BJ (cell line): ENCODE measurements at places on chromosomes 2 and 18. TPM values are rescaled to one million over a fixed set of nuclear protein-coding genes. Genes with fewer than 3 reads are reported as not detected.

GRCh38 chr2:30631051-30631671, 176.1 kb downstream of the CAPN13 start:
- no peak for DNase-seq

DNA sequence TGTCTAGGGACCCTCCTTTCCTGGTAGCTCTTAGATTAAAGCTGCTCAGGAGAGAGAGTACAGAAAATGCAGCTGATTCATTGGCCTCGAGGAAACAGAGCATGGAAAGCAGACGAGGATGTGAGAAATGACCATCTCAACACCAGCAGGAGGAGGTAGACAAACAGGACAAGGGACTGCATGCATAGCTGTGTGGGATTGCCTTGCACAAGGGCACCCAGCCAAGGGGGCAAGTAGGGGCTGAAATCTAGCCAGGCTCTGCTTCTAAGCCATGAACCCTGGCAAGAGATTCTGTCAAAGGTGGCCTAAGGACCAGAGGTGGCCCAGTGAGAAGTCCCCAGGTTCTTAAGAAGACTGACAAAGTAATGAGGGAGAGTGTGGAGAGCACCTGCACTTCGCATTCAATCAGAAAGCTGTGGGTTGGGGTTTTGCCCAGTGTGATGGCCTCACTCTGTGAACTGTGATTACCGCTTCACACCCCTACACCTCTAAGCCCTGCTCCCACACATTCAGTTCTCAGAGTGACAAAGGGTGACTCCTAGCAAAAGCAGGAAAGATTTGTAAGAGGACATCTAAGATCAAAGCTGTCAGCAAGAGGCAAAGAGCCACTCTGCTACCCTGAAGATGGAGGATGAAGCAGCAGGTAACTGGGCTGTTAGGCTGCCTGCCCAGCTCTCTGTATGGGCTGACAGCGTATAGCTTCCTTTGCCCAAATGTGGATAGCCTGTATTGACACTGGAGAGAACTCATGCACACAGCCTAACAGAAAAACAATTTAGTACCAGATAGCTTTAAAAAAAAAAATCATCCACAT, 151.3 kb upstream of the PELI1 start:
- DNase-seq: no peak

GRCh38 chr18:79068341-79068936, 755 bp upstream of the ATP9B start:
- DNase-seq: no peak

DNA sequence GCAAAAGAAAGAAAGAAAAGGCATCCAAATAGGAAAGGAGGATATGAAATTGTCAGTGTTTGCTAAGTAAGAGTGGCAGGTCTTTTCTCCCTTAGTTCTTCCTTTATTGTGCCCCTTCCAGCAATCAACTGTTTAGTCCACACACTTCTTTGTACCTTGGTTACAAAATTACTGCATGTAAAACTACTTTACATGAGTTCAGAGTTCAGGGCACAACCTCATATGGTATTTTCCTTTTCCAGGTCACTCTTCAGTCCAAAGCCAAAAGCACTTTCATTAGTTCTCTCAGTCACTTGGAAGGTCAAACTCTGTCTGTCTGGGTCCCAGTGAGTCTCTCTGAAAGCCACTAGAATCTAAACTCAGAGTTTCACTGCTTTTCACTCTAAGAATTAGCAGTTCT, 122.5 kb upstream of the SRD5A2 start:
- no peak for DNase-seq

GRCh38 chr2:86695053-86695691, 24.9 kb upstream of the RMND5A start:
- DNase-seq: no peak

GRCh38 chr2:150387586-150388288, 99.7 kb downstream of the RND3 start:
- no peak for DNase-seq

DNA sequence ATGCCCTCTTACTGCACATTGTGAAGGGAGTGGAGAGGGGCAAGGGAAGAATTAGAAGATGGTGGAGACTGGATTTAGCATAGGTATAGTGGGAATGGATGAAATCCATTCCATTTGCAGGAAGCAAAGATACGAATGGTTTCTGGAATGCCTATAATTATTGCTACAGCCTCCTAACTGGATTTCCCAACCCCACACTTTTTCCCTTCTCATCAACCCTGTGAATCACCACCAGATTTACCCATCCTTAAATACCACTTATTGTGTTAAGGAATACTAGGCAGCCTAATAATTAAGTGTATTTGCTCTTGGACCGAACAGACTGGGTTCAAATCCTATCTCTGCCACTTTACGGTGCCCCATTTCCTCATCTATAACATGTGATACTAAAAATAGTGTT, 39.3 kb upstream of the CREB1 start:
- no peak for DNase-seq

GRCh38 chr2:163348857-163349380, 386.9 kb downstream of the FIGN start:
- peak; percentile 55 for DNase-seq

DNA sequence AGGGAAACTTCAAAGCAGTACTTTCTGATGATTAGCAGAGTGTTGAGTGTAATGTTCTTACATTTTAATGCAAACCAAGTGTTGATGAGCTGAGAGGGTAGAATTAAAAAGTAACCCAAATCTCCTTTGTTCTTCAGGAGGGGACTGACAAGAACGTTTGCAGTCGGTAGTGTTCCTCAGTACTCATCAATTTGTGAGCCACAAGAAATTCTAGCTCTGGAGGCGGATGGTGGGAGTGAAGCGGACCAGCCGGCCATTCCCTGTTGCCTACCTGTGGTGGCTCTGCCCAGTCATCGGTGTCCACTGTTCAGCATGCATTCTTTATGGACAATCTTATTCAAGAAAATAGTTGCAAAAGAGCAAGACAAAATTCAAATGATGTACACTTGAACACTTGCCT, 438.6 kb upstream of the POU3F3 start:
- no peak for DNase-seq

DNA sequence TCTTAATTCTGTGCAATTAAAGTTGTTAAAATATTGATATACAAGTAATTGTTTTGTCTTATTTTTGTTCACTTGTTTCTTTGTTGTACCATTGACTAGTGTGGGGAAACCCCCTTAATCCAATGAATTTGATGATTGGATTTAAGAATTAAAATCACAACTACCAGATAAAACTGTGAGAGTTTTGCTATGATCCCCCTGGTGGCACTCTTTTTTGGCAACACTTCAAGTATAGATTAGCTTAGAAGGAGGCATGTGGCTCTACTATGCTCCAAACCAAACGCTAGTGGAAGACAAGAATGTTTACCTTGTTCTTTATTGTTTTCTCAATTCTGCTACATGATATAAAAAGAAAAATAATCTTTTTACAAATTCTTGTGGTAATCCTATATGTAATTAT, 477.8 kb upstream of the ETAA1 start:
- DNase-seq: no peak

DNA sequence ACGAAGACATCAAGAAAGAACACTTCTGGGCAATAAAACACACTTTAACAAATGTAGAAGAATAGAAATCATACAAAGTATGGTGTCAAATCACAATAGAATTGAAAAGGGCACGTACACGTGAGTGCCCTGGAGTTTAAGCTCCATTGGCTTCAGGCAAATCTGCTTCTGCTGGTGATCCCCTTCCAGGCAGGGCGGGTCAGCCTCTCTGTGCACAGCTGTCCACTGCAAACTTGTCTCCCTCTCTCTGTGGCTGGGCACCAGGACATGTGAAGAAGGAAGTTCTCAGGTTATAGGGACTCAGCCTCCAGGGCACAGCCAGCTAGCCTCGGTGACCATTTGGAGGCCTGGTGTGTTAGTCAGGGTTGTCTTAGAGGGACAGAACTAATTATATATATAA, 66.0 kb downstream of the ST3GAL5 start:
- no peak for DNase-seq

GRCh38 chr2:85409845-85410583, at the start of gene CAPG:
TSS of gene CAPG (minus strand) at chr2:85410366. CDS start at chr2:85402145, 8,221 bp downstream.
- DNase-seq: no peak

- peak; percentile 60 for DNase-seq
Observed at GRCh38 chr2:164843346-164843911, 1.8 kb upstream of the COBLL1 start.

DNA sequence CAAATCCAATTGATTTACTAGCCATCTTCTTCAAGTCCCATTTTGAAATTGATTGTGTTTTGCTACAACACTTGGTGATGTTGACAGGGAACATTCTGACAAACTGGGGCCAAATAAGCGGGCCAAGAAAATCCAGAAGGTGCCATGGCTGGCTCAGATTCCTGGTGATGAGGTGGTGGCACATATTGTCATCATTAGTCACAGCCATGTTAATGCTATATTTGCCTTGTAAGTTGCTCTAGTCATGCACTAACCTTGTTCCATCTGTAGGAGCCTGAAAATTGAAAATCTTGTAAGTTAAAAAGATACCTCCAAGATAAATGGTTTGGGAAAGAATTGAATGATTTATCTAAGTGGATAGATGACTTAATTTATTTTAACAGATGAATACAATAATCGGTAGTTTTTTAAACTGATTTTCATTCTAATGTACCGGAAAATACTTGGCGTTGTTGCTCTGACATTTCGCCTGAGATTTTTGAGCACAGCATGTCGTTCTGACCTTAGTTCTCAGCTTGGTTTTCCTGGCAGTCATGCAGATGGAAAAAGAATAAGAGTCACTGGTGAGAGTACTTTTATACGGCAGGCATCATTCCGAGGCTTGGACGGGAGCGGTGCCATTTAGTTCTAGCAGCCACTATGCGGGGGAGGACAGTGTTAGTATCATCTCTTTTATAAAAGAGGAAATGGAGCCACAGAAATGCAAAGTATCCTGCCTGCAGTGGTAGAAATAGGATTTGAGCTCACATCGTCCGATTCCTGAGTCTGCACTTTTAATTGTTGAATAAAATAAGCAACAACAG, 133.9 kb downstream of the ZNF532 start:
- peak; percentile 73 for DNase-seq

DNA sequence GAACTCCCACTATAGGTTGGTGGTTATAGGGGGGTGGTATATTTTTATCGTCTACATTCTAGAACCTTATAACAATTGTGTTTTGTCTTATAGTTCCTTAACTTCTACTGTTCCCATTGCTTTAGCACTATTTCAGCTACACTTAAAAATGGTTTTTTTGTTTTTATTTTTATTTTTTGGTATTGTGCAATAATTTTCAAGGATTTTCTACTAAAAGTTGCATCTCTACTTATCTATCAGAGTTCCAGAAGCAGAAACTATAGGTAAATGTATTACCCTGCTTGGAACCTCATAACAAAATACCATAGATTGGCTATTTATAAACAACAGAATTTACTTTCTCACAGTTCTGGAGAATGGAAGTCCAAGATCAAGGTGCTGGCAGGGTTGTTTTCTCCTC, 981.6 kb upstream of the CNTNAP5 start:
- no peak for DNase-seq

- DNase-seq: no peak
Observed at GRCh38 chr2:24469148-24469650, 21.9 kb upstream of the NCOA1 start.

DNA sequence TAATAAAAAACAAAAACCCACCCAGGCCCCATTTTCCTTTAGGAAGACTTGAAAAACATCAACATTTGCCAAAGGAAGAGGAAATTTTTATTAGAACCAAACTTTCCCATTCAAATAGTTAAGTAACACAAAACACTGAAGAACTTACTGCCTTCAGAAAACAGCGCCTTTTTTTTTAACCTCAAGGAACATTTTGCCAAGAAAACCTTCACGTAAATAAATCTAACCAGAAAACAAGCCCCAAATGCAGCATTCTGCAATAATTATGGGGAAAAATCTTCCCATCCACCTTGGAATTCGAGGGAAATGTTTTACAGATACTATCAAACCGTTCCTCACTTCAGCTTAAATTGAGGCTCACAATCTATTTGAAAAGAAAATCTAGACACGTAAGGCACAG, 56.4 kb downstream of the ACVR1 start:
- no peak for DNase-seq

- no peak for DNase-seq
Observed at GRCh38 chr18:43882358-43883055, 605.2 kb upstream of the SYT4 start.

DNA sequence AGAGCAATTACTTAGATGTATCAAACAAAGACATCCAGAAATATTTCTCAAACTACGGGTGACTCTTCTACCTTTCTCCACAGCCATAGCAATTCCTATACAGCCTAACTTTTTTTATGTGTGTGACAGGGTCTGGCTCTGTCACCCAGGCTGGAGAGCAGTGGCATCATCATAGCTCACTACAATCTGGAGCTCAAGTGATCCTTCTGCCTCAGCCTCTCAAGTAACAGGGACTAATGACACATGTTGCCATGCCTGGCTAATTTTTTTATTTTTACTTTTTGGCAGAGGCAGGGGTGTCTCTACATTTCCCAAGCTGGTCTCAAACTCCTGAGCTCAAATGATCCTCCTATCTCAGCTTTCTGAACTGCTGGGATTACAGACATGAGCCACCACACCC, 328.9 kb upstream of the NT5C1B start:
- DNase-seq: no peak

DNA sequence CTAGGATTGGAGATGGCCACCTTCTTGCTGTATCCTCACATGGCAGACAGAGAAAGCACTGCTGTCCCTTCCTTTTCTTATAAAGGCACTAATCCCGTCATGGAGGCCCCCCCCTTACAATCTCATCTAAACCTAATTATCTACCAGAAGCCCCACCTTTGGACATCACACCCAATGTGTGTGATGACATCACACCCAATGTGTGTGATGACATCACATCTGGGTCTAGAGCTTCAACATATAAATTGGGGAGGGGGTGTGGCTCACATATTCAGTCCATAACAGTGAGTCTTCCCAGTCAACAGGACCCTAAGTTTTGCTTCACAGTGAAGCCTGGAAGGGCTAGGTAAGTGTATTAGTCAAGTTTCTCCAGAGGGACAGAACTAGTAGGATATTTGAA, 213.1 kb downstream of the NYAP2 start:
- no peak for DNase-seq

DNA sequence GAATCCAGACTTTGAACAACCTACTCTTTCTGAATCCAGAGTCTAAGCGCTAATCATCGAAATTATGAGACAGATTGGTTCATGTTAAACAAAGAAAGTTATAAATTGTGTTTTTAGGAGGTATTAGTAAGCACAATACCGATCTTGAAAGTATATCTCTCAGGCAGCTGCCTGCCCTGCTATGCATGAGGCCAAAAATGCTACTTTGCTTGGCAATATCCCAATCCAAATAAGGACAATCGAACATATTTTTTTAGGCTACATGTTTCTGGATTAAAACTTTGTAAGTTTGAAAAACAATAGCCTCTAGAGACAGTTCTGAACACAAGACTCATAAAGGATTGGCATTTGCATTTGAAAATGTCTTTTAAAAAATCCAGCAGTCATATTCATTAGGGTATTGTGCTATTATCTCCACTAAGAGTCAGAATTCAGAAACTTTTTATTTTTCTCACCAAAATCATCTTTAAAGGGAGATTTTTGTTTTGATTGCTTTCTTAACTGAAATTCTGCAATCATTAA, 167.1 kb downstream of the PDE1A start:
- no peak for DNase-seq

- DNase-seq: no peak
Observed at GRCh38 chr2:170243118-170243837, 65.3 kb downstream of the MYO3B start.

- DNase-seq: no peak
Observed at GRCh38 chr2:154338352-154338967, 360.0 kb upstream of the KCNJ3 start.

Gene IL1R1
- polyA plus RNA-seq: 37.3 and 43.4 TPM in 2 replicates

Gene ZNF512
- polyA plus RNA-seq: 19.2 and 31.8 TPM in 2 replicates

Gene ABCA12
- polyA plus RNA-seq: 0.01 and 0.02 TPM in 2 replicates

Gene CFC1
- not detected in 2 replicates for polyA plus RNA-seq

Gene EFR3B
- 0.11 and 0.18 TPM in 2 replicates for polyA plus RNA-seq

Gene NEB
- under 0.01 and 0.01 TPM in 2 replicates for polyA plus RNA-seq

Gene MFSD2B
- polyA plus RNA-seq: 0.06 and 0.10 TPM in 2 replicates

Gene DTNB
- polyA plus RNA-seq: 7.7 and 9.2 TPM in 2 replicates

Gene KCNE4
- polyA plus RNA-seq: 16.6 and 18.5 TPM in 2 replicates
